ENCODE measurements at places on chromosomes 3 and 15.

GRCh38 chr3:187188931-187189330 is 8.4 kb upstream of the RTP1 start:
- no peak overlapping the region for H3K4me3 ChIP-seq
- no peaks in the 10 kb centered on the region for H3K36me3 ChIP-seq
- H3K27me3 ChIP-seq = no peaks in the 10 kb centered on the region

GRCh38 chr3:160796089-160796812 is 40.2 kb downstream of the PPM1L start:
- H3K27me3 ChIP-seq = no peaks in the 10 kb centered on the region
- no peaks in the 10 kb centered on the region for H3K36me3 ChIP-seq
- no peak overlapping the region for H3K4me3 ChIP-seq
- H3K4me1 ChIP-seq = peaks cover 21% of the 10 kb centered on the region

- no peak overlapping the region for H3K27ac ChIP-seq
- H3K27me3 ChIP-seq = peaks cover 15% of the 10 kb centered on the region
- H3K4me1 ChIP-seq = peaks cover 14% of the 10 kb centered on the region
- peaks cover 17% of the 10 kb centered on the region for H3K36me3 ChIP-seq
Measured at GRCh38 chr15:101062471-101063171, 143.5 kb downstream of the LRRK1 start.

DNA sequence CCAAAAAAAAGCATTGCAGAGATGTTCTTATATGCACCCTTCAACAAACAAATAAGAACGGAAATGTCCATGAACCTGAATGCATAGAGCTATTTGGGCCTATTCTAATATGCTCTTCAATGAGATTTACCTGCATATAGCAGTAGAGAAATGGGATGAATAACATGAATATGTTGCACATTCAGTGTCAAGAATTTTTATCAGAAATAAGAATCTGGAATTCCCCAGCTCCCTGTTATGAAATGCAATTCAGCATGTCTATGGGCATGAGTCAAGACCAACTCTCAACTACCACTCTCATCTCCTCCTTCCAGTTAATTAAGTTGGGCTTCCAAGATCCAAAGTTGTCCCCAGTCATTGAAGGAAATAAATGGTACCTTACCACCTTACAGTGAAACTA is 133.7 kb upstream of the ALCAM start:
- no peaks in the 10 kb centered on the region for H3K36me3 ChIP-seq
- H3K27me3 ChIP-seq = no peaks in the 10 kb centered on the region
- no peak overlapping the region for H3K4me3 ChIP-seq
- DNase-seq = no peak
- H3K27ac ChIP-seq = no peak overlapping the region

GRCh38 chr3:162224746-162225145 is 728.1 kb downstream of the OTOL1 start:
- DNase-seq = no peak
- no peaks in the 10 kb centered on the region for H3K4me1 ChIP-seq
- H3K36me3 ChIP-seq = no peaks in the 10 kb centered on the region
- no peaks in the 10 kb centered on the region for H3K27me3 ChIP-seq

DNA sequence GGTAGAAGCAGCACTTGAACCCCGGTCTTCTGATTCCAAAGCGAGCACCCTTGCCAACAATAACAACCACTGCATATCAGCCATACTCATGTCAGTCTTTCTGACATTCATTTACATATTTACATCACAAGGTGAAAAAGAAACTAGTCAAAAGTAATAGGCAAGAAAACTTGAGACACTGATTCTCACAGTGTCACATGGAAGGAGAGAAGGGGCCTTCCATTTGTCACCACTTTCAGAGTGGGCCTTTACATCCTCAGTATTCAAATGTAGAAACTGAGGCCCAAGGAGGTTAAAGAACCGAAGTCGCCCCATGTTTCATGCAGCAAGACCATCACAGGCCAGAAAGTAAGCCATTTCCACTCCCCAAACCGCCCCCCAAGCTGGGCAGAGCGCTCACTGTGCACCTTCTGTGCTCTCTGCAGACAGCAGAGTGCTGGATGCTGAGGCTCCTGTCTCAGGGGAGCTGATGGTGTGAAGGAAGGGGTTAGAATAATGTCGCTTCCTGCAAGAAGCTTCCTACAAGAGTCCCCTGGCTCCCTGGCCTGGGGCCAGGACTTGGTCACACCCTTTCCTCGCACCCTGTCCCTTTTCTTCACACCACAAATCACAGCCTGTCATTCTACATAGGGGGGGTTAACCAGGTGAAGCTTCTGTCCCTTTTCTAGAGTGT is 260.1 kb downstream of the UACA start:
- DNase-seq = no peak
- peaks cover 19% of the 10 kb centered on the region for H3K4me1 ChIP-seq
- no peak overlapping the region for H3K4me3 ChIP-seq
- no peaks in the 10 kb centered on the region for H3K36me3 ChIP-seq

DNA sequence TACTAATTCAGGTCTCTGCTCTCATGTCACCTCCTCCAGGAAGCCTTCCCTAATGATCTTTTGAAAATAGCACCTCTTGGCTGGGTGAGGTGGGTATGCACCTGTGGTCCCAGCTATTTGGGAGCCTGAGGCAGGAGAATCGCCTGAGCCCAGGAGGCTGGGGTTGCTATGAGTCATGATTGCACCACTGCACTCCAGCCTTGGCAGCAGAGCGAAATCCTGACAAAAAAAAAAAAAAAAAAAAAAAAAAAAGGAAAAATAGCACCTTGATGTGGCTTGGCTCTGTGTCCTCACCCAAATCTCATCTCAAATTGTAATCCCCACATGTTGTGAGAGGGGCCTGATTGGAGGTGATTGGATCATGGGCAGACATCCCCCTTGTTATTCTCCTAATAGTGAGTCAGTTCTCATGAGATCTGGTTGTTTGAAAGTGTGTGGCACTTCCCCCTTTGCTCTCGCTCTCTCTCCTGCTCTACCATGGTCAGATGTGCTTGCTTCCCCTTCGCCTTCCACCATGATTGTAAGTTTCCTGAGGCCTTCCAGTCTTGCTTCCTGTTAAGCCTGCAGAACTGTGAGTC is 11.2 kb upstream of the RNU6-1 start:
- H3K4me1 ChIP-seq = peaks cover 8% of the 10 kb centered on the region
- peaks cover 3% of the 10 kb centered on the region for H3K27me3 ChIP-seq
- no peaks in the 10 kb centered on the region for H3K36me3 ChIP-seq
- H3K4me3 ChIP-seq = no peak overlapping the region
- no peak for DNase-seq

DNA sequence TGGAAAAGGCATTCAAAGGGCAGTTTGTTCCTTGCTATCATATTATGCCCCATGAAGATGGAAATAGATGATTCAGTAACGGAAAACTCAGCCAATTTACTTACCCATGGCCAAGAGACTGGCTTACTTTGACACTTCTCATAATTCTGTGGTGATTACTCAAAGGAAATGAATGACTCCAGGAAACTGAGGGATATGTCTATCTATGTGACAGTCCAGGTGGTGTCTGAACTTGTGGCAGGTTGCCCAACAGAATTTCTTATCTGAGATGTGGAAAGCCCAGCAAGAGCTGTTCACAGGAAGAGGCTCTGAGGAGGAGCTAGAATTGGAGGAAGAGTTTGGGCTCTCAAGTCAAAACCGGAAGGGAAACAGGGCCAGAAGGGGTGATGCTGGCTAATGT is 91.2 kb downstream of the KCNAB1 start:
- DNase-seq = no peak
- no peak overlapping the region for H3K27ac ChIP-seq
- H3K27me3 ChIP-seq = no peaks in the 10 kb centered on the region
- H3K4me3 ChIP-seq = no peak overlapping the region
- H3K36me3 ChIP-seq = no peaks in the 10 kb centered on the region

DNA sequence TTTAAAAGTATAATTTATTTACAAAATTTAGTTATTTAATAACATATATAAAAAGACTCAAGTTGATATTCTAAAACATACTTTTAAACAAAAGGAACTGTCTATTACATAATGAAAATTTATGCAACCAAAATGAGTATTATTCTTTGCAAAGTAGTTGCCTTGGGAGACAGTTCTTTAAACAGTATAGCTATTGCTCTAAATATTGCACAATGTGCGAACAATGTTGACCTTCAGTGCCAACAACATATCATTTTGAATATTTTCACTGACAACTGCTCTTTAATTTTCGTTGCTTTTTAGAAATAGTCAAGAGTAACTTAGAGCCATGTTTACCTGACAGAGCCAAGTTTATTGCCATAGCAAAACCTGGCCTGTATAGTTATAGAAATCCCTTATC is 124.9 kb downstream of the ZBTB20 start:
- no peaks in the 10 kb centered on the region for H3K27me3 ChIP-seq
- H3K4me1 ChIP-seq = no peaks in the 10 kb centered on the region
- H3K27ac ChIP-seq = no peak overlapping the region

GRCh38 chr15:84858231-84858630 is 26.2 kb upstream of the SLC28A1 start:
- peaks cover 20% of the 10 kb centered on the region for H3K4me1 ChIP-seq
- peaks cover 26% of the 10 kb centered on the region for H3K36me3 ChIP-seq
- no peak overlapping the region for H3K4me3 ChIP-seq
- H3K27me3 ChIP-seq = peaks cover 4% of the 10 kb centered on the region
- DNase-seq = no peak

DNA sequence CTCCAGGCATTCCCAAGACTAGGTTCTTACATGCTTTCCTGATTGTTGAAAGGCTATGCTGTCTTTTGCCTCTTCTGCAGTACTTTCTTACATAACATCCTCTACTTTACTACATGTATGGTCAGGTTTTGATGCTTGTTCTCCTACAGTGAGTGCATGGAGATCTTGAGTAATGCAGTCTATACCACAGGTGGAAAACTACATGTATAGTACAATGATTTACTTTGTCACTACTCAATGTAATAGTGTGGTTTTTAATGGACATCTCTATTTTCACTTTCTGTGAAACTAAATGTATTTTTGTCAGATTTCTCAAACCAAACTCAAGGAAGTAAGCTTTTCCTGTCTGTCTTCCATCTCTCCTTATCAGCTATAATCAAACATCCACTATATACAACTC is 657.0 kb downstream of the TUSC7 start:
- H3K4me1 ChIP-seq = peaks cover 12% of the 10 kb centered on the region
- no peaks in the 10 kb centered on the region for H3K36me3 ChIP-seq
- H3K4me3 ChIP-seq = no peak overlapping the region
- H3K27me3 ChIP-seq = no peaks in the 10 kb centered on the region
- no peak overlapping the region for H3K27ac ChIP-seq

GRCh38 chr3:115397433-115397832 is 225.9 kb upstream of the GAP43 start:
- H3K27ac ChIP-seq = no peak overlapping the region
- no peaks in the 10 kb centered on the region for H3K27me3 ChIP-seq
- no peak for DNase-seq
- no peaks in the 10 kb centered on the region for H3K4me1 ChIP-seq

DNA sequence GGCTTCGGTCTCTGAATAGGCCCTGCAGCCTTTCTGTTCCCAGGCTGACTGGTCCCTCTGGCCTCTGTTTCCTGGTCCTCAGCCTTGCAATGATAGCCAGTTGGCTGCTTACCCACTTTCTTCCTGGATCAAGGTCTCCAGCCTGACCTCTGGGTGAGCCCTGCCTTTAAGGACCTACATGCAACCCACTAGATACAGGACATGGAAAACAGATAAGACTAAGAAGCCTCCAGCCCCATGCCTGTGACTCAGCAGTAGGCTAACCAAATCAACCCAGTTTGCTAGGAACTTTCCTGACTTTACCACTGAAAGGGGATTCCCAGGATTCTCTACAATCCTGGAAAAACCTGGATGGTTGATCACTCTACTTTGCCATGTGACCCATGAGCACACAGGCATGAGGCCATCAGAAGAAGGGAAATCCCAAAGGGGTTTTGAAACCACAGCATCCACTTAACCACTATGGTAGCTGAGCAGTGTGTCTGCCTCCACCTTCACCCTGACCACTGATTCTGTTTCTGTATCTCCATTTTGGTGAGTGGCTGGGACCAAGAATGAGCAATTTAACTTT is 188.1 kb downstream of the CHST2 start:
- no peak for DNase-seq
- peaks cover 25% of the 10 kb centered on the region for H3K4me1 ChIP-seq
- H3K27ac ChIP-seq = no peak overlapping the region
- H3K36me3 ChIP-seq = no peaks in the 10 kb centered on the region

DNA sequence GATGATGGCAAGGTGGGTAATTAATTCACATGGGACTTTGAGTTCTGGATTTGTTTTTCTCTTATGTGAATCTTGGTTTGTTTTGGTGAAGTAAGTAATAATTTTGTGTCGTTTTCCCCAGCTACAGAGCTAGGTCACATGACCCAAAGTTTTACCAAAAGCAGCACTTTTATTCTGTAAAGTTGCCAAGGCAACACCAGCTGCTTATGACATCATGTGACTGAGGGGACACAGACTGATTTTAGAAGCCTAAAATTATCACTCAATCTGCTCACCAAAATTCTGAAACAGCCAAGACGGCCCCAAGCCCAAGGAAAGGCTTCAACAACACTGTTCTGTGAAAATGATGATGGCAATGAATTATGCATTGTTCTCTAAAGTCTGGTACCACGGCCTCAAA is 63.9 kb downstream of the MEX3B start:
- no peak overlapping the region for H3K4me3 ChIP-seq
- H3K4me1 ChIP-seq = peaks cover 3% of the 10 kb centered on the region
- DNase-seq = no peak
- H3K27me3 ChIP-seq = no peaks in the 10 kb centered on the region
- H3K27ac ChIP-seq = no peak overlapping the region
- peaks cover 16% of the 10 kb centered on the region for H3K36me3 ChIP-seq

GRCh38 chr3:122760453-122761271 is 33.0 kb downstream of the HSPBAP1 start:
- peaks cover 8% of the 10 kb centered on the region for H3K4me1 ChIP-seq
- DNase-seq = no peak
- peaks cover 5% of the 10 kb centered on the region for H3K36me3 ChIP-seq
- H3K27me3 ChIP-seq = peaks cover 2% of the 10 kb centered on the region
- no peak overlapping the region for H3K27ac ChIP-seq

- peaks cover 2% of the 10 kb centered on the region for H3K27me3 ChIP-seq
- no peak overlapping the region for H3K4me3 ChIP-seq
- peaks cover 47% of the 10 kb centered on the region for H3K4me1 ChIP-seq
- DNase-seq = peak; percentile 64
- no peaks in the 10 kb centered on the region for H3K36me3 ChIP-seq
Measured at GRCh38 chr3:137061186-137061585, 103.4 kb downstream of the IL20RB start.

DNA sequence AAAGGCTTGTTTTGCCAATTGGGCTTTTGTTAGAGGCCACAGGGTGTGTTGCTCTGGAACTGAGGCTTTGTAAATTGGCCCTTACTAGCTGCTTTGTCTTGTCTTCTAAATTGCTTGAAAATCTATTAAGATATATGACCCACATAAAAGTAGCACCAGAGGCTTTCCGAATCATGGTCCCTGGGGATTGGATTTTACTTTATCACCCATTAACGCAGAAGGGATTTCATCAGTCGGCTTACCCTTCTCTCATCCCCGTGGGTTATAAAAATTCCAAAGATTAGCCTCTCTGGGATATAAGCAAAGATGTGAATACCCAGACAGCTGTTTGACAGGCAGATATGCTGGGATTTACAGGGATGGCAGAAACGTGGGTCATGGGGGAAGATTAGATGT is 98.3 kb upstream of the CHL1 start:
- H3K27me3 ChIP-seq = no peaks in the 10 kb centered on the region
- H3K36me3 ChIP-seq = no peaks in the 10 kb centered on the region
- H3K4me3 ChIP-seq = no peak overlapping the region
- no peak overlapping the region for H3K27ac ChIP-seq

GRCh38 chr15:64162478-64162868 is 349 bp downstream of the PPIB start:
- H3K27ac ChIP-seq = peak overlapping the region; percentile 86
- H3K4me3 ChIP-seq = peak overlapping the region; percentile 97
- no peak for DNase-seq
- H3K4me1 ChIP-seq = peaks cover 47% of the 10 kb centered on the region

All from endothelial cell (in vitro differentiated cells).